ENCODE measurements at places on chromosomes 4 and X.
A peak's percentile ranks its signal among the peaks of the same experiment; 100 is the strongest.

DNA sequence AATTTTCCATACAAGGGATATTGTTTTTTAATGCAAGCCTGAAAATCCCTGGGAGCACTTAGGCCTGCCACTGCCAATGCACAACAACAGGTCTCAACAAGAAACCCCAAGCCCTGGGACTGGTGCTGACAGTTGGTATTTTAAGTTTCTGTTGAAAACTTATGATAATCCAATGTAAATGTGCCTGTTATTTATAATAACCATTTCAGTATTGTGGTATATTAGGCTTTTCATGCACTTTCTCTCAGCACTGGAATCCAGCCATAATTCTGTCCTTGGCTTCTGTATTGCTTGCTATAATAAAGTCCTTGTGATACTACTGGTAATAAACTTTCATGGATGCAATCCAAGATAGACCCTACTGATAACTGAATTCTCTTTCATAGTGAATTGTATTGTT, 218.9 kb downstream of the PCDH7 start:
- DNase-seq, result peak; percentile 60

- no peak for DNase-seq
These were observed 15.3 kb downstream of the CPZ start for GRCh38 chr4:8607603-8608481.

- DNase-seq, result no peak
These were observed 55.6 kb downstream of the HAUS3 start for GRCh38 chr4:2186133-2186864.

DNA sequence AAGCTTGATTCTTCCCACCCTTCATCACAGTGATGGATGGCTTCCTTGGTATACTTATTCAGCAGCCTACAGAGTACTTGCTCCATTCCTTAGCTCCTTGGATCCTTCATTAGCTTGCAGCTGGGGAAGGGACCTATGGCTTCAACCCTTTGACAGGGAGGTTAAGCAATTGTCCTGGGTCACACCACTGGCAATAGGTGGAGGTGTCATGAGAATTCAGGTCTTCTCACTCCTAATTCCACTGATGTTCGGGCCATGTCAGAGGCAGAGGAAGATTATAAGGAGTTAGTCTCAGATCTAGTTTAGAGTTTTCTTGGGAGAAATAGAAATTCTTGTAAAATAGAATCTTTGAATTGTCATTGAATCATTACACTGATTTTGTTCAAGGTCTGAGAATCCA, 24.5 kb downstream of the EREG start:
- DNase-seq, result no peak

GRCh38 chr4:151646322-151646721, 114.5 kb downstream of the GATB start:
- no peak for DNase-seq

- no peak for DNase-seq
These were observed 26.2 kb downstream of the NALF2 start for GRCh38 chrX:69530306-69530705.

GRCh38 chrX:146907391-146908240, 93.1 kb upstream of the CXorf51A start:
- peak; percentile 62 for DNase-seq

GRCh38 chrX:148507418-148507817, 7.0 kb downstream of the AFF2 start:
- DNase-seq, result no peak

- DNase-seq, result no peak
These were observed 47.6 kb downstream of the FSTL5 start for GRCh38 chr4:162116095-162116779.

DNA sequence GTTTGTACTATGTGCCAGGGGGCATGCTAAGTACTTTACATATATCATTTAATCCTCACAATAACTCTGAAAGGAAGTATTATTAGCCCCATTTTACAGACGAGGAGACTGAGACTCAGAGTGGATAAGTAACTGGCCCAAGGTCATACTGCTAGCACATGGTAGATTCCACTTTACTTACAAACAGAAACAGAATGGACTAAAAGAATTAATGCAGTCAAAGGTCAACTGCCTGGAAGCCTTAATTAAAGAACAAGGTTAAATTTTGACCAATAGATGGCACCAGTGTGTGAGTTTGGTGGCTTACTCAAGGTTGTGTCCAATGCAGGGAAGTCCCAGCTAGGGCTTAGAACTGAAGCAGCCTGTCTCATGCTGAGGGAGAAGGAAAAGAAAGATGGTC, 4.7 kb downstream of the RIPPLY1 start:
- DNase-seq, result peak; percentile 60

GRCh38 chrX:31228415-31228832, 156.6 kb upstream of the FTHL17 start:
- DNase-seq, result no peak

DNA sequence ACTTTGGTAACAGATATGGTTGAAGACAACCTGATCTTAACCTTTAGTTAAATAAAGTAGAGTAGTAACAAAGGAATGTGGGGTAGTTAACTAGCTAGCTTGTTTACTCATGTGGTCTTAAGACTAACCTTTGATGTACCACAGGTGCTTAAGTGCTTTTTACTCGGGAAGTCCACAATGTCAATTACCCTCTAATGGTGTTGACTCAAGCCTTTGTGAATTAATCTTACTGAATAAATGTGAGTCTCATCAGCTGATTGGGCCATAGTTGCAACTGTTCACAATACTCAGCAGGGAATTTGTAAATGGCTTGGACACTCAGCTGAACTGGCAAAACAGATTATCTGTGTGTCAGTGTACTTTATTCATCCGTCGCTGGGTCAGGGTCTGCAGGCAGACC, 119.0 kb upstream of the UGT8 start:
- no peak for DNase-seq

GRCh38 chr4:153790962-153791551, 2.2 kb upstream of the SFRP2 start:
- no peak for DNase-seq

DNA sequence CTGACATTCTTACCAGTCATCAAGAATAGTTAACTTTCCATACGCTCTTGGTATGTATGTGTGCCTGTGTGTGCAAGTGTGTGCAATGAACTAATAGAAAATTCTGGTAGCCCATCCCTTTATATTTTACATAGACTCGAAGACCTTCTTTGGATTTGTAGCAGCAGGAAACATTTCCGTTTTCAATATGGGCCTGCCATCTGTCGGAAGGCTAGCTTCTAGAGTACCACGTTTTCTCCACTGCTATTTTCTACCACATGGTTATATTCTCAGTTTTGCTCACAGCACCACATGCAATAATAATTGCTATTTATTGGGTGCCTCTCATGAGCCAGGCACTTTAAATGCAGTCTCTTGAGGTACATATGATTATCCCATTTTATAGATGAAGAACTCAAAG, 47.9 kb upstream of the PTCHD1 start:
- no peak for DNase-seq

DNA sequence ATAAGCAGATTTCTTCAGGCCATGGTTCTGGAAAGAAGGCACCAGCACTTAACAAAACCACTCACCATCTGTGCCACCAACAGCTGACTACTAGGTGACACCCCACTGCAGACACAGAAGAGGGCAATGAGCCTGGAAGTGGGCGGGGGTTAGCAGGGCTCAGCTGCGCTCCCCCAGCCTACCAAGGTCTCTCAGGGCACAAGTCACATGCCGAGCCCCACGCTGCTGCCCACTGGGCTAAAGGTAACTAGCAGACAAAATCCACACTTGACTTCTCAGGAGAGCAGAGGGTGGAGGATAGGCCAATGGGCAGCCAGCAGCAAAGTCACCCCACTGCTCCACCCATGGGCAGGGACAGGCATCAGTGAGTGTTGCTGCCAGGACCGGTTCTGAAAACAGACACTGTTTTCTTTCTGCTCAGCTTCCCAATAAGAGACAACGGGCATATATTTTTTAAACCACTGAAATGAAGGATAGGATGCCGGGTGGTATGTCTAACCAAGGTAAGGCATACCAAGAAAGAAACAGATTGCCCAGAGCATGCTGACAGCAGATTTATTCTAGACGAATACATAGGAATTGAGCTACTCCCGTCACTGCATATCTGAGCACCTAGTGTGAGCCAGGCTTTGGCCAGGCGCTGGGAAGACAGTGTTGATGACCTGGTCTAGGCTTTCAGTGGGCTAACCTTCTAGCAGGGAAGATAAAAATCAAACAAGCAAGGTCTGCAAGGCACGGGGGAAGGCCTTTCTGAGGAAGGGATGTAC, 20.1 kb downstream of the ACSL1 start:
- DNase-seq, result no peak

GRCh38 chr4:85866508-85866907, 391.6 kb downstream of the ARHGAP24 start:
- no peak for DNase-seq

DNA sequence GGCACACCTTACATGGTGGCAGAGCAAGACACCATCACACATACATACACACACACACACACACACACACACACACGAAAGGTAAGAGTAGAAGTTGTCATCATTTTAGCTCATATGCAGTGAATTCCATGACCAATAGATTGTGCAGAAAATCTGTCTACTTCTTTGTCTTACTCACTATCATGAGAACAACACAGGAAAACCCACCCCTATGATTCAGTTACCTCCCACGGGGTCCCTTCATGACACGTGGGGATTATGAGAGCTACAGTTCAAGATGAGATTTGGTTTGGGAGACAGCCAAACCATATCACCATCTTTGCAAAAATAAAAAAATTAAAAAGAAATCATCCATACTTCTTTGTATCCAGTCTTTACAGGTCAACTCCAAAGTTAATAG, 221.1 kb downstream of the BMPR1B start:
- no peak for DNase-seq

DNA sequence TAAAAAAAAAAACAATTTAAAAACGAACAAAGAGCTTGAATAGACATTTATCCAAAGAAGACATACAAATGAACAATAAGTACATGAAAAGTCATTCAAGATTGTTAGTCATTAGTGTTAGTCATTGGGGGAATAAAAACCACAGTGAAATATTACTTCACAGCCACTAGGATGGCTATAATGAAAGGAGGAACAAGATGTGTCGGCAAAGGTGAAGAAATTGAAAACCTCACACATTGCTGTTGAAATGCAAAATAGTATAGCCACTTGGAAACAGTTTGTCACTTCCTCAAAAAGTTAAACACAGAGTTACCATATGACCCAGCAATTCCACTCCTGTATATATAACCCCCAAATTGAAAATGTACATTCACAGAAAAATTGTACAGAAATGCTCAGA, 45.2 kb upstream of the SLC39A8 start:
- DNase-seq, result no peak

GRCh38 chrX:103839404-103839803, 7.3 kb upstream of the RAB9B start:
- DNase-seq, result no peak

GRCh38 chr4:52838729-52839586, 23.2 kb upstream of the RASL11B start:
- DNase-seq, result no peak

- DNase-seq, result no peak
These were observed 71.1 kb downstream of the CLOCK start for GRCh38 chr4:55475394-55476243.

GRCh38 chr4:118889312-118889691, 648 bp downstream of the SYNPO2 start:
- DNase-seq, result no peak

GRCh38 chrX:115642895-115643530, 82.0 kb downstream of the PLS3 start:
- peak; percentile 28 for DNase-seq

DNA sequence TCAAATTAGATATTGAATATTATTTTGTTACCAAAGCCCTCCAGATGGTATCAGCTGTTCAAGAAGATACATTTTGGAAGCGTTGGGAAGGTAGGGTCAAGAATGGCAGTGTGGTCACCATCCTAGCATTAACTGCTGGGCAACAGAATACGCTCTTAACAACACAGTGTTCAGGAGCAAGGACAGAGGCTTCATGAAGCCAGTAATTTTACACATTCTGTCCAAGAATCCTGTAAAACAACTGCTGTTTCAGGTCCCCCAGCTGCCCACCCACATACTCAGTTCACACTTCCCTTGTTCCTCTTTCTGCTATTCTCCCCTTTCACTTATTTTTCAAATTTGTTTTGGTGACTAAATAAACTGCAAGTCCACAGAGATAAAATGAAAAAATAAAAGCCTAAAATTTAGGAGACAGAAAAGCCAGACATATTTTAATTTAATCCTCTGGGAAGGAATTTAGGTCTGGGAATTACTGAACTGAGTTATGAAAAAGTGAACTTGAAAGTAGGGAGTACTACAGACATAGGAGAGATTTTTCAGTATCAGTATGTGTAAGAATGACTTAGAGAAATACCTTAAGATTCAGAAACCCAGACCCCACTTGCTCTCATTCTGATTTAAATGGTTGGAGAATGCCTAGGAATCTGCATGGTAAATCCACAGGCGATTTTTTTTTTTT, 406.7 kb downstream of the MAPK10 start:
- DNase-seq, result no peak

DNA sequence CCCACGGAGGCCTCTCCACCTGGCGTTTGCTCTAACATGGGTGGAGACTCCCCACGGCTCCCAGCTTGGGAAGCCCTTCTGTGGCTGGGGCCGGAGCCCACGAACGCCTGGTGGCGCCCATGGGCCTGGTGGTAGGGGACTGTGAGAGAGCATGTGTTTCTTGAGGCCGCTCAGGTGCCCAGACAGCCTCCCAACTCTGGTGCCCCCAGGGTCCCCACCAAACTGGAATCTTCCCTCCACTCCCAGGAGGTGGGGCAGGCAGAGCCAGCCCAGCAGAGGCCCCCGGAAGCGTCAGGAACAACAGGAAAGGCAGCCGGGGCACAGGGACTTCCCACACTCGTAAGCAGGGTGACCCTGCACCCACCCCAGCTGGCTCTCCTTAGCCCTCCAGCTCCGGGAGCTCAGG, 33.3 kb upstream of the FGFR3 start:
- DNase-seq, result no peak

DNA sequence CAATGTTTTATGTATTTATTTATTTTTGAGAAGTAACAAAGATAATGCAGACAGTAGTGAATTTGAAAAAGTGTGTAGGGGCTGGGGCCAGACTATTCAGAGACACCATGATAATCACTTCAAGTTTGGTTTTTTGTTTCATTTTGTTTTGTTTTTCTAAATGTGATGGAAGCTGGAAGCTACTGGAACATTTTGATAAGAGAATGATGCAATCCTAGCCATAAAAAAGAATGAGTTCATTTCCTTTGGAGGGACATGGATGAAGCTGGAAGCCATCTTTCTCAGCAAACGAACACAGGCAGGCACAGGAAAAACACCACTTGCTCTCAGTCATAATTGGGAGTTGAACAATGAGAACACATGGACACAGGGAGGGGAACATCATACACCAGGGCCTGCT, 706.6 kb upstream of the EPHA5 start:
- no peak for DNase-seq
